ENCODE measurements at places on chromosomes 5 and 9. TPM values are rescaled to one million over a fixed set of nuclear protein-coding genes. Genes with fewer than 3 reads are reported as not detected.

Gene AGXT2
- not detected for total RNA-seq

Gene PCDHB16
- total RNA-seq, result 0.70 TPM

Gene LCN10
- not detected for total RNA-seq

Gene PRSS3
- 8.0 TPM for total RNA-seq

Gene MOCS2
- total RNA-seq, result 23.6 TPM

Gene EIF4EBP3
- 0.90 TPM for total RNA-seq

Gene RORB
- 0.82 TPM for total RNA-seq

All from smooth muscle cell of the coronary artery (primary cell).